ENCODE measurements at places on chromosomes 4 and X.

DNA sequence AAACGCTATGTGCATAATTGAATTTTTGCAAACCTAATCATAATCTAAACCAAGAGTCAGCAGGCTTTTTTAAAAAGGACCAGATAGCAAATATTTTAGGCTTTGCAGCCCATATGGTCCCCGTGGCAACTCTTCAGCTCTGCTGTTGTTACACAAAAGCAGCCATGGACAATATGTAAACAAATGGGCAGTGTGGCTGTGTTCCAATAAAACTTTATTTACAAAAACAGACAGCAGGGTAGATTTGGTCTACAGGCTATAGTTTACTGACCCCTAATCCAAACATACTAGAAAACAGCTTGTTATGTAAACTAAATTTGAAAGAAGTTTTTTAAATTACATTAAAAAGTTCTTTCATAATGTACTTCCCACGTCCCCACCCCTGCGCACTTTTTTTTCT is 53.1 kb downstream of the FUNDC1 start:
- DNase-seq, result no peak

GRCh38 chr4:81921751-81922159 is 450.0 kb upstream of the RASGEF1B start:
- no peak for DNase-seq

DNA sequence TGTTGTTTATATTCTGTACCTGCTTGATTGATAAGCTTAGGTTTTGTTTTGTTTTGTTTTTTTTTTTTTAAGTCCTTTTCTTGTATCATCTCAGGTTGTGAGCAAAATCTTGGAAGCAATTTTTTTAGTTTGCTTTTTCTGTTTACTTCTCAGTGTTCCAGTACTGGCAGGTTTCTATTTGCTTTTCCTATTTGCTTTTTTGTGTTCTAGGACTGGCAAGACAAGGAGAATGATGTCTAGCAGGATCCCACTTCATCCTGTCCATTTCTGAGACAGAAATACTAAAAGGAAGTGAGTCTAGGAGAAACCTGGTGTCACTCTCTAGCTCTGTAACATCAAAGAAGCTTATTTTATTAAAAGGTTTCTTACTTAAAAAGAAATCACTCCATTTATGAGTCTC is 15.6 kb downstream of the CXCL13 start:
- no peak for DNase-seq

DNA sequence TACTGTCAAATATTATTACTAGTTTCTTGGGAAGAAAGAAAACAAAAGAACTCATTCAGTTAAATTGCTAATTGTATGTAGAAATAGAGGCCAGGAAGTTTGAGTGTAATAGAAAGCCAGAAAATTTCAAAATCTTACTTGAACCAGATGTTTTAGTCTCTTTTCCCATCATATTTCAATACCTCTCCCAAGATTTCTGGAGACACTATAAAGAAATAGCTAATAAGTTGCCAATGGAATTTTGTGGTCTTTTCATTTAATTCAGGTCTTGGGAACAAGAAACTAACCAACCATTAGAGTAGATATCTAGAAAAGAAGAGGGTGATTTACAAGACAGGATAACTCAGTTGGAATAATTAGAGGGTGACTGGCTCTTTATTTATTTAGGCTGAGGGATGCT is 112.2 kb downstream of the AGTR2 start:
- DNase-seq, result no peak

DNA sequence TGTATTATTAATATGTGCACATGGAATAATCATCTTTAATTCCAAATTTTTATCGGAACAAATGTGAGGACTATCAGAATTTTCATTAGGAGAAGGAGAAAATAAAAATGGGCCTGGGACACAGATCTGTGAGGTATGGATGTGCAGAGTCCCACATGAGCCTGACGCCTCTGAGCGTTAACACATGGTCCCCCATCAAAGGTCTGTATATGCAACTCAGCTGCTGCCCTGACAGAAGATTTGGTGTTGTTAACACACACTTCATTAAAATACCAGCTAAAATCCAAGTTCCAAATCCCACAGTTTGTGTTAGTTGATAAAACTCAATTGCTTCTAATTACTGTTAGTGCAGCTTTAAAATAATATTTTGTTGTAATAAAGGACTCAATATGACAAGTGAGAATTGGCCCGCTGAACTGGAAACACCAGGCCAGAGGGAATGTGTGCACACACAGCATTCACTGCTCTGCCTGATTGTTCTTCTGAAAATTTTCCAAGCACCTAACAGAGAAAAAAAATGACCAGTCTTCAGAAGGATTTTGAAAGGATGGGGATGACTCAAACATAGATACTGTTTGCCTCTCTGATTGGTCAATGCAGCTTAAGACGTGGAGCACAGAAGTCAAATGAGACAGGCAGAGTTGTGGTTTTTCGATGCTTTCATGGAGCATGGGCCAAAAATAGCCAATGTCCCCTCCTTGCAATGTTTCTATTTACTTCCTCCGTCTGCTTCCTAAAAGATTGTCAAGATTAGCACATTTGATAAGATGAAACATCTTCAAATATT is 266.6 kb downstream of the NKX6-1 start:
- DNase-seq, result no peak

- DNase-seq, result no peak
Observed at GRCh38 chr4:159042097-159042605, 60.7 kb upstream of the RAPGEF2 start.

DNA sequence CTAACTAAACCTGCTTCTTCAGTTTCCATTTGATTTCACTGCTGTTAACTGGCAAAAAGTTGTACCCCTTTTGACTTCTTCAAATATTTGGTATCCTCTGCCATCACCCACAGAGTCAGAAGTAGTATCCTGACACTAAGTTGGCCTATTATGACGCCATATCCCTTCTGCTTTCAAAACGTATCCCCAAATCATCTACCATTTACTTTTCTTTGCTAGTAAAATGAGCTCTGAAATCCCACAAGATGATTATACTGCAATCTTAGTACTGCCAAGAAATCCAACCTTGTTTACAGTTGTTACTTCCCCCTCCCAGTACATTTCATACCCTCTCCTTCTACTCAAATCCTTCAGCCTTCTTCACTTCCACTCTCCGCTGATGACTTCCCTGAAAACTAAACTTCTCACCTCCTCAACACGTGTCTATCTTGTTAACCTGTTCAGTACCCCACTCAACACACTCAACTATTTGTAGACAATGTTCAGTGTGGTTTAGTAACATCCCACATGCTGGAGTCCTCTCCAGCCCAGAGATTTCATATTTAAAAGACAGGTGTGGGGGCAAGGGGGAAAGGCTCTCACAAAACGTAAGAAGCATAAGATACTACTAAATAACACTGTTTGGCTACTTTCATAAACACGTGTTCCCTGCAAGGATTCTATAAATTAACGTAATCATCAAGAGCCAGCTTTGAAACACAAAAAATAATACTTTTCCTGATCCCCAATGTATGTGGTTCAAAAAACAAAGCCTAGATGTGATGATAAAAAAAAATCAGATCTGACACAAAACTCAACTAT is 1.3 kb downstream of the NAF1 start:
- DNase-seq, result no peak

DNA sequence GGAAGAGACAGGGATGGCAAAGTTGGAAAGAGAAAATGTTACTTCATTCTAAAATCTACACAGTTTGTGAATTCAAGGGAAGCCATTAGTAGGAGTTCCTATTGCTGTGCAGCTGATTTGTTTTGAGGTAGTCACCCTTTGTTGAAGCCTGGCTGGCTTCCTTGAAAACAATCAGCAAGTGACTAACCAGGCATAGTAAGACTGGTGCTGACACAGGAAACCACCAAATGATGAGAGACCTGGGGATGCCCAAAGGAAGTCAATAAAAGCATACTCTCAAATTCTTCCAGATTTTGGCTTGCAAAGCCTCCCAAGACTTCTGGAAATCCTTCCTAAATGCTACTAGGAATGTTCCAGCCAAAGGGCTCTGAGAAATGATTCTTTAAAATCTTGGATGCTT is 23.9 kb upstream of the PRDM8 start:
- DNase-seq, result peak; percentile 43

GRCh38 chr4:126762663-126763247 is 870.0 kb upstream of the INTU start:
- no peak for DNase-seq

DNA sequence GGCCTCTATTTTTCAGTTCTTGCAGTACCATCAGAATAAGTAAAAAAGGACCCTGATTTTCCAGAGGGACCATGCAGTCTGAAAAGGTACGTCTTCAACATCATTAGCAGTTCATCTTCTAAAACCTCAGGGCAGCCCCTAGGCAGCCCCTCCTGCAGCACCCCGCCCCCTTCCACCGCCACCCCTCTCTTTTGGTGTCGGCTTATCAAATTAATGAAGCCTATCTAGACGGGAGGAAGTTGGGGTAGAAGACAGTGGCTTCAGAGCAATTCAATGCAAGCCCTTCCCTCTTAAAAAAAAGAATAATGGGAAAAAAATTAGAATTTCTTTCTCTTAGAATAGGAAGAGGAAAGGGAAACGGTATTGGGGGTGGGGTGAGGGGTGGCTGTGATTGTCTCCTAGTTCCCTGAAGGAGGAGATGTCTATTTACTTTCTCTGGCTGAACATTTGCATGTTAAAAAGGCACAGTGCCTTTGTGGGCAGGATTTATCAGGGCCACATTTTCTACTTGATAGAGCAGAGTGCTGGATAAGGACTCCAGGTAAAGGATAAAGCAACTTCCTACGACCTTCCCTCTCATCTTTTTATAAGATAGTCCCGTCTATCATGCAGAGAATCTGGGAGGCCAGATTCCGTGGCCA is 159.4 kb downstream of the MGST2 start:
- DNase-seq, result no peak

- no peak for DNase-seq
Observed at GRCh38 chrX:52988985-52989917, 30.9 kb upstream of the FAM156A start.

DNA sequence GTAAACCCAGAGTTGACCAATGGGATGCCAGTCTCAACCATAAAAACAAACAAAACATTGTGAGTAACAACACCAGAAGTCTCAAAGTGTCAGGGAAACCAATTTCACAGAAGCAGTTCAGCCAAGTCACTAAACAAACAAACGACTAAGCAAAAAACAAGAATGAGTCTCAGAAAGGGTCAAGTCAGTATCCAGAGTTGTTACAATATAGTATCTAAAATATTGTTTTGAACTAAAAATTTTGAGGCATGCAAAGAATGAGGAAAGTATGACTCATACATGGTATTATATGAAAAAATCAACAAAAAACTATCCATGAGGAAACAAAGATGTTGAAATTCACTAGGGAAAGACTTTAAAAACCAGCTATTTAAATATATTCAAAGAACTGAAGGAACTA is 70.6 kb downstream of the AR start:
- DNase-seq, result no peak

GRCh38 chr4:61505773-61506685 is 305.9 kb downstream of the ADGRL3 start:
- DNase-seq, result no peak

DNA sequence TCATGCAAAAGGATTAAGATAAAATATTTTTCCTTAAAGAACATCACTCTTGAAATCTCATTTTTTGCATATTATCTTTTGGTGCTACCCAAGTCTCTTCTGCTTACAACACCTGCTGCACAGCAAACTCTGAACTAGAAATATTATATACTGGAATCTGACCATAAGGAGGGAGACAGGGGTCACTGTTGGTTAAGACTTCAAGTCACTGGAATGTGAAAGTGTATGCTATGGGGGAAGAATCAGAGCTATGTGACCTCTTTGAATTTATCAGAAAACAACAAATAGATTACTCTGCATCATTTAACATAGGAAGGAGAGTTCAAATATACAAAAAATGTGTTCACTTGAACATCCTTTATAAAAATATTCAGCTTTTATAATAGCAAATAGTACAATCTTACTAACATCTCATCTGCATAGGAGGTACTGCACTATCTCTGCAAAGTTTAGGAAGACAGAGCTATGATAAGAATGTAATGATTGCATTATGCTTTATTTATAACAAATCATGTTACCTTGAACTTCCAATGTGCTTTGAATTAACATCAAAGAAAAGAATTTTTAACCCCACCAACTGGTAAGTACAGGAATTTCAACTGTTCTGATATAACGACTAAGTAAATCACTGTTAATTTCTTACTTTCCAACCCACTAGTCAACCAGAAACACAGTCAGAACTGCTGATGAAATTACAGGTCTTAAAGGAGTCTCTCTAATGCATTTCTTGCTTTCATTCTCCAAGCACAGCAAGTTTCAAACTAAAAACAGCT is 69.8 kb downstream of the ZNF827 start:
- DNase-seq, result no peak

DNA sequence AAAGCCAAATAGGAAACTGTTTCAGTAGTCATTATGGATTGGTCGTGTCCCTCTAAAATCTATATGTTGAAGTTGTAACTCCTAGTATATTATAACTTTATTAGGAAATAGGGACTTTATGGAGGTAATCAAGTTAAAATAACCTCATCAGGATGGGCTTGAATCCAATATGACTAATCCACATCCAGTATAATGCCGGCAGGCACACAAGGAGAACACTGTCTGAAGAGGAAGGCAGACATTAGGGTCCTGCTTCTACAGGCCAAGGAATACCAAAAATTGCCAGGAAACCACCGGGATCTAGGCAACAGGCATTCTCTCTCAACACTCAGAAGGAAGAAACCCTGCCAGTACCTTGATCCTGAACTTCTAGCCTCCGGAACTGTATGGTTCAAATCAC is 130.3 kb downstream of the ATP10D start:
- DNase-seq, result no peak

GRCh38 chr4:8748236-8748575 is 123.4 kb downstream of the HMX1 start:
- no peak for DNase-seq

DNA sequence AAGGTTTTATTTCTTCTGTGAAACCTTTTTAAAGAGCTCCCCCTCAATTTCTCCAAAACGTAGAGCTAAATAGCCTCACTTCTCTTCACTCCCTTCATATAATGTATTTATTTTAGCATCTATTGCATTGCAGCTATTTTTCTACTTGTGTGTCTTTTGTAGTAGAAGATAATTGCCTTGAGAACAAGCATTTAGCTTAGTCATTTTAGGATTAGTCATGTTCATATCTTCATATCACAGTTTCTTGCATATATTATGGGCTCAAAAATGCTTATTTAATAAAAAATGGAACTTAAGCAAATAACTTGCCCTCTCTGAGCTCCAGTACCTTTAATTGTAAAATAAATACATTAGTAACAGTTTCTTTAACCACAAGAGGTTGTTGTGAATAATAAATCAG is 72.1 kb upstream of the SPANXC start:
- DNase-seq, result no peak

GRCh38 chr4:185845966-185846365 is 34.0 kb upstream of the SORBS2 start:
- DNase-seq, result no peak

GRCh38 chr4:25856756-25857155 is 6.0 kb downstream of the SEL1L3 start:
- no peak for DNase-seq

DNA sequence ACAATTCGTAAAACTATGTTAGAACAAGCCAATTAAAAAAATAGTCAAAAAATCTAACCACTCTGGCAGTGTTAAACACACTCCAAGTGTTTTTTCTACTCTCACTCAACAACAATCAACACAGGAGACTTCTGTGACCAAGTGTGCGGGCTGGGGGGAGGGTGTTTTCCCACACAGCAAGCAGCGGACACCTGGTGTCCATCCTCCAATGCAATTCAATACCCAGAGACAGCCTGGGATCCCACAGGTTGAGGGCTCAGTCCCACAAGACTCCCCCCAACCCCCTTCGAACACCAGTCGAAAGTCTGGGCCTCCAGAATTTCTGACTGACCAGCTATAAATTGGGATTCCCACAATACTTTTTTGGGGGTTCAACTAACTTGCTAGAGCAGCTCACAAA is 8.3 kb upstream of the PIM2 start:
- no peak for DNase-seq

All from stimulated activated CD8-positive, alpha-beta memory T cell treated with anti-CD3 and anti-CD28 coated beads, Interleukin-4, amount 100 ng/mL, for 48 hours (primary cell).